Natural killer cell (primary cell): ENCODE measurements at places on chromosomes 13 and 19. TPM values are rescaled to one million over a fixed set of nuclear protein-coding genes. Genes with fewer than 3 reads are reported as not detected.

GRCh38 chr13:44487989-44488388, 88.1 kb downstream of the TSC22D1 start:
- no peaks in the 10 kb centered on the region for H3K4me1 ChIP-seq
- no peak overlapping the region for H3K27ac ChIP-seq
- H3K36me3 ChIP-seq, result no peaks in the 10 kb centered on the region
- no peak for DNase-seq

GRCh38 chr19:4088975-4089374, 22.3 kb upstream of the ZBTB7A start:
- peak overlapping the region; percentile 28 for H3K4me3 ChIP-seq
- H3K27me3 ChIP-seq, result no peaks in the 10 kb centered on the region
- H3K4me1 ChIP-seq, result peaks cover 65% of the 10 kb centered on the region

GRCh38 chr13:40376867-40377535, 289.4 kb downstream of the FOXO1 start:
- no peak overlapping the region for H3K4me3 ChIP-seq
- H3K27ac ChIP-seq, result no peak overlapping the region
- no peaks in the 10 kb centered on the region for H3K27me3 ChIP-seq
- H3K36me3 ChIP-seq, result no peaks in the 10 kb centered on the region
- no peak for DNase-seq
- peaks cover 7% of the 10 kb centered on the region for H3K4me1 ChIP-seq

- DNase-seq, result no peak
- H3K27ac ChIP-seq, result no peak overlapping the region
- H3K4me1 ChIP-seq, result no peaks in the 10 kb centered on the region
- no peaks in the 10 kb centered on the region for H3K27me3 ChIP-seq
- no peak overlapping the region for H3K4me3 ChIP-seq
These were observed 141.6 kb upstream of the SOX1 start for GRCh38 chr13:111925146-111925875.

DNA sequence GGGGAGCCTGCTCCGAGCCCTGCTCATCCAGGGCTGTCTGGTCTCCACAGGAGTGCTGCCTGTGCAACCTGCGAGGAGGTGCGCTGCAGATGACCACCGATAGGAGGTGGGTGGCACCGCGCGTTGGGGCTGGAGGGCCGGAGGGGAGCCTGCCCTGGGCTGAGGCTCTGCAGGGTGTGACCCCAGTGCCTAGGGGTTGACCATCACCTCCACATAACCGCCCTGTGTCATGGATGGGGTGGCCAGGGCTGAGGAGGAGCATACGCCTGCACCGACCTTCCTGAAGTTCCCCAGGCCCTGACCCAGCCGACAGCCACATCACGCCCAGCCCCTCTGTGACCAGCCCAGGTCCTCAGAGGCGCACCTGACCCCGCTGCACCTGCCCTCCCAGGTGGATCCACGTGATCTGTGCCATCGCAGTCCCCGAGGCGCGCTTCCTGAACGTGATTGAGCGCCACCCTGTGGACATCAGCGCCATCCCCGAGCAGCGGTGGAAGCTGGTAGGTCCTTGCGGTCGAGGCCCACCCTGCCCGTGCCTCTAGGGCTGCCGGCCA, 168.7 kb downstream of the KDM4B start:
- peaks cover 73% of the 10 kb centered on the region for H3K36me3 ChIP-seq
- H3K27ac ChIP-seq, result no peak overlapping the region
- no peak for DNase-seq
- H3K27me3 ChIP-seq, result no peaks in the 10 kb centered on the region
- H3K4me1 ChIP-seq, result peaks cover 80% of the 10 kb centered on the region

GRCh38 chr13:23202383-23202782, 21.6 kb downstream of the SGCG start:
- no peaks in the 10 kb centered on the region for H3K36me3 ChIP-seq
- no peaks in the 10 kb centered on the region for H3K4me1 ChIP-seq
- H3K4me3 ChIP-seq, result no peak overlapping the region
- DNase-seq, result no peak
- no peaks in the 10 kb centered on the region for H3K27me3 ChIP-seq

- H3K27me3 ChIP-seq, result no peaks in the 10 kb centered on the region
- H3K27ac ChIP-seq, result no peak overlapping the region
- H3K36me3 ChIP-seq, result no peaks in the 10 kb centered on the region
- no peak overlapping the region for H3K4me3 ChIP-seq
- no peaks in the 10 kb centered on the region for H3K4me1 ChIP-seq
These were observed 1577.5 kb upstream of the PRR20A start for GRCh38 chr13:55563267-55563666.

DNA sequence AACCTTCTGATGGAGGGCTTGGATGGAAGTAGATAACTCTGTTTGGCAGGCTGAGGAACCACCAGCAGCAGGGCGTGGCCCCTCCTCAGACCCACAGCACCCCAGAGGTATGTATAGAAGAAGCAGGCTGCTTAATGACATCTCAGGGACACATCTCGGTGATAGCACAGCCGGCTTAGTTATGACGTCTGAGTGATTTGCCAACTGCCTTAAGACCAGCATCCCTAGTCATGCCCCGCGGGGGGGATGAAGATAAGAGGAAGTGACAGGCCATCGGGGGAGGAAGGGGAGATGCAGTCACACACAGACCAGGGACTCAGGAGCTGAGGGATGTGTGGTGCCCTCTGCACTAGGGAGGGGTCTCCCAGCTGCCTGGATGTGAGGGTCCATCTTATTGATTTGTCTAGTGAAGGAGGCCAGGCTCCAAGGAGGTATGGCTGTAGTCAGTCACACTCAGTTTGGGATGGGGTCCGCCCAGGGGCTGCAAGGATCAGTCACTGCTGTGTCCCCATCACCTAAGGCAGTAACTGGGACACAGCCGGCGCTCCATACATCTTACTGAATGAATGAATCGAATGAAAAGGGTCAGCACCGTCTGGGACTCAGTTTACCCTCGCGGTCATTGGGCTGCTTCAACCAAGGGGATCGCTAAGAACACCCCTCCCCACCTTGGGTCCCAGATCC, 19.2 kb upstream of the ERCC1 start:
- peak overlapping the region; percentile 36 for H3K4me3 ChIP-seq
- H3K27ac ChIP-seq, result peak overlapping the region; percentile 59
- DNase-seq, result peak; percentile 76
- H3K4me1 ChIP-seq, result peaks cover 65% of the 10 kb centered on the region

DNA sequence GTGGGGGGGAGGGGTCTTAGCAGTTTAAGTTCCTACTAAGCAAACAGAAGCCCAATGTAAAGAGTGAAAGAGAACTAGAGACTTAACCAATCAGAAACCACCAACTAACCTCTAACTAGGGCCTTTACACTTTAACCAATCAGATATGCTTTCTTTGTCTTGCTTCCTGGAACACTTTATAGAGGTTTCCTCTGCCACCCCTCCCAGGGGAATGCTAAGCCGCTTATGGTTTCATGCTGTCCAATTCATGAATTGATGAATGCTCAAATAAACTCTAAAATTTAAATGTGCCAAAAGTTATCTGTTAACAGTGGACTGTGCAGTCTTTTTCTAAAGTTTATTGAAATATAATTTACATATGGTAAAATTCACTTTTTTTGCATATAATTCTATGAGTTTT, 33.9 kb upstream of the LATS2 start:
- no peaks in the 10 kb centered on the region for H3K27me3 ChIP-seq
- no peak for DNase-seq
- H3K4me1 ChIP-seq, result no peaks in the 10 kb centered on the region
- H3K36me3 ChIP-seq, result no peaks in the 10 kb centered on the region

GRCh38 chr13:113186061-113186900, 22.2 kb downstream of the PCID2 start:
- DNase-seq, result peak; percentile 64
- no peaks in the 10 kb centered on the region for H3K27me3 ChIP-seq
- H3K27ac ChIP-seq, result peak overlapping the region; percentile 67
- H3K4me1 ChIP-seq, result peaks cover 51% of the 10 kb centered on the region
- peaks cover 26% of the 10 kb centered on the region for H3K36me3 ChIP-seq

GRCh38 chr13:38223089-38223488, 126.6 kb upstream of the UFM1 start:
- H3K36me3 ChIP-seq, result no peaks in the 10 kb centered on the region
- no peak overlapping the region for H3K27ac ChIP-seq
- no peaks in the 10 kb centered on the region for H3K27me3 ChIP-seq
- no peak for DNase-seq
- no peaks in the 10 kb centered on the region for H3K4me1 ChIP-seq
- no peak overlapping the region for H3K4me3 ChIP-seq

DNA sequence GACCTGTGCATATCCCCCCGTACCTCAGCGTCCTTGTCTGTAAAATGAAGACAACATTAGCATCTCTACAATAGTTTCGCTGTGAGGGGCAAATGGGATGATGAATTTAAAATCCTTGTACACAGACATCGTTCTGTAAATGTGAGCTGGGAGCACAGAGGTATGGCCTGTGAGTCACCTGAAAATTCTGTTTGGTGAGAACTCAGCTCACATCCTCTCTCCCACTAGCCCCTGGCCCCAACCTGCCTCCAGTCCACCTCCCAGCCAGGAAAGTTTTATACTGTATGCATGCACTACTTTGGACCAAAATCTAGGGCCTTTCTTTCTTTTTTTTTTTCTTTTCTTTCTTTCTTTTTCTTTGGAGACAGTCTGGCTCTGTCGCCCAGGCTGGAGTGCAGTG, 8.7 kb upstream of the IZUMO2 start:
- no peak for DNase-seq
- no peak overlapping the region for H3K27ac ChIP-seq

GRCh38 chr13:85091631-85092234, 707.5 kb downstream of the SLITRK6 start:
- DNase-seq, result no peak
- H3K27me3 ChIP-seq, result no peaks in the 10 kb centered on the region
- H3K4me1 ChIP-seq, result no peaks in the 10 kb centered on the region

DNA sequence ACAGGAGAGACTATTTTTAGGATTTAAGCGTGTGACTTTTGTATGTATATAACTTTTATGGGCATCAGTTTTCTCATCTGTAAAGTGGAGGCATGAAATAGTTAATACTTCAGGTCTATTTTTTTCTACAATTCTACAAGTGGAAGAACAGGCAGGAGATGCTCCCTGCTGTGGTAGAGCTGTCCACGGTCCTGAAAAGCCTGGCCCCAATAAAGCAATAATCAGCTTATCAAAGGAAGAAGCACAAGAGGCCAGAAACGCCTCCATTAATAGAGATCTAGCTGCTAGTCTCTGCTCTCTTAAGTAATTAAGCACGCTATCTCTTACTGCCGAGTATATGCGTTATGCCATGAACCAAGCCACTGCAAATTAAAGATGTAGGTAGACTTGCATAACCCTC, 28.0 kb upstream of the WASF3 start:
- H3K4me3 ChIP-seq, result no peak overlapping the region
- no peak overlapping the region for H3K27ac ChIP-seq
- H3K27me3 ChIP-seq, result no peaks in the 10 kb centered on the region
- H3K4me1 ChIP-seq, result no peaks in the 10 kb centered on the region

GRCh38 chr13:106499896-106500295, 35.6 kb downstream of the EFNB2 start:
- no peaks in the 10 kb centered on the region for H3K4me1 ChIP-seq
- no peak overlapping the region for H3K4me3 ChIP-seq
- H3K36me3 ChIP-seq, result no peaks in the 10 kb centered on the region
- DNase-seq, result no peak
- no peak overlapping the region for H3K27ac ChIP-seq
- peaks cover 13% of the 10 kb centered on the region for H3K27me3 ChIP-seq

- no peaks in the 10 kb centered on the region for H3K36me3 ChIP-seq
- no peaks in the 10 kb centered on the region for H3K27me3 ChIP-seq
- H3K27ac ChIP-seq, result no peak overlapping the region
- no peak for DNase-seq
These were observed 13.6 kb downstream of the DLEU7 start for GRCh38 chr13:50829896-50830295.

DNA sequence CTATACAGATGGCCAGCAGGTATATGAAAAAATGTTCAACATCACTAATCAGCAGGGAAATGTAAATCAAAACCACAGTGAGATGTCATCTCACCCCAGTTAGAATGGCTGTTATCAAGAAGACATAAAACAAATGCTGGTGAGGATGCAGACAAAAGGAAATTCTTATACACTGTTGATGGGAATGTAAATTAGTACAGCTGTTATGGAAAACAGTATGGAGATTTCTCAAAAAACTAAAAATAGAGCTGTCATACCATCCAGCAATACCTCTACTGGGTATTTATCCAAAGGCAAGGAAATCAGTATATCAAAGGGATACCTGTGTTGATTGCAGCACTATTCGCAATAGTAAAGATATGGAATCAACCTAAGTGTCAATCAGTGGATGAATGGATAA, 22.9 kb downstream of the COG3 start:
- no peak overlapping the region for H3K27ac ChIP-seq
- no peak for DNase-seq
- H3K27me3 ChIP-seq, result no peaks in the 10 kb centered on the region
- peaks cover 58% of the 10 kb centered on the region for H3K36me3 ChIP-seq
- H3K4me3 ChIP-seq, result no peak overlapping the region
- H3K4me1 ChIP-seq, result no peaks in the 10 kb centered on the region

DNA sequence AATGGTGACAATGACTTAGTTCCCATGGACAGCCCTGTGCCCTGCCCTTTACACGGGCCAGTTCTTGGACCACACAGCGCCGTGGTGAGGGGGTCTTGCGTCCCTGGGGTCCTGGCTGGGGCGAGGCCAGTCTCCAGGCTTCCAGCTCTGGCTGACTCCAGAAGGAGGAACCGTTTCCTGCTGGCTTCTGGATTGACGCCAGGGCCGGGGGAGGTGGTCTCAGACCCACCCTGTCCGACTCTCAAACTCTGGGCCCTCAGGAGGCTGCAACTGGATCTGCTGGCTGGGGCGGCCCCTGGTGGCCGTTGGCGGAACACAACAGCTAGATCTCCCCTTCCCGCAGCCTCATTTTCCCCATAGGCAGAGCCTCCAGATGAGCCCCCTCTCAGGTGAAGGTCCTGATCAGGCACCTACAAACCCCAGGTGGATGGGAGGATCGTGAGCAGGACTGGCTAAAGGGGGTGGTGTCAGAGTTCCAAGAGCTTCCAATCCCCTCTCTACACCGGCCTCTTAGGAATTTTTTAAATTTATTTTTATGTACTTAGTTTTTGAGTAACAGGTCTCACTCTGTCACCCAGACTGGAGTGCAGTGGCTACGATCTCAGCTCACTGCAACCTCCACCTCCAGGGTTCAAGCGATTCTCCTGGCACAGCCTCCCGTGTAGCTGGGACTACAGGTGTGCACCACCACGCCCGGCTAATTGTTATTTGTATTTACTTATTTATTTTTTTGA, 8.0 kb downstream of the CCDC194 start:
- no peaks in the 10 kb centered on the region for H3K36me3 ChIP-seq
- H3K4me3 ChIP-seq, result no peak overlapping the region
- peak; percentile 53 for DNase-seq
- H3K27me3 ChIP-seq, result no peaks in the 10 kb centered on the region
- no peak overlapping the region for H3K27ac ChIP-seq

The MEDAG gene
- total RNA-seq, result not detected

The PSG7 gene
- total RNA-seq, result not detected

The NLRP5 gene
- total RNA-seq, result not detected

The CASP14 gene
- not detected for total RNA-seq

The FCAR gene
- 6.7 TPM for total RNA-seq

The ZNF91 gene
- 96.7 TPM for total RNA-seq

The KLK2 gene
- not detected for total RNA-seq

The MCOLN1 gene
- total RNA-seq, result 27.8 TPM
